ENCODE measurements at places on chromosomes 5 and 9.

DNA sequence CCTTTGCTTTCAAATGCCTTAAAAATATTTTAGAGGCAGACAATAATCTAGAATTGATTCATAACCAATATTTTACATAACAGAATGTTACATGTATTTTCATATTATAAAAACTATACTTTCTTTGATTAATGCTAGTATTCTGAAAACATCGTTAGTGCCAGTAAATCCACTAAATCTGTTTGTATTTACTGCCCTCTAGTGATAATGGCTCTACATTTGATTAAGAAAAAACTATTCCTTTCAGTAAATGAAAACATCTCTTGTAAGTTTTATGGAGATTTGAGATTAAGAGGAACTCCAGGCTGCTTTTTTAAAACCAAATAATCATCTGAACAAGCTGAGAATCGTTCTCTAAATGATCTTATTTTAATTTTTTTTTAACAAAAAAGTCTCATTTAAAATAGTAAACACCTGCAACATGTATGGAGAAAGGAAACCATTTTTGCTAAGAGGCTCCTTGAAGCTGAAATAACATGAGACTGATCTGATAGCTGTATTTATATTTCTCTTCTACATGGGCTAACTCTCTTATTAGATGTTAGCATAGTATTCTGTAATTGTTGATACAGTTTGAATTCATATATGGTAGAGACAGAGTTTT is 424.7 kb downstream of the RAB3C start:
- DNase-seq = no peak

DNA sequence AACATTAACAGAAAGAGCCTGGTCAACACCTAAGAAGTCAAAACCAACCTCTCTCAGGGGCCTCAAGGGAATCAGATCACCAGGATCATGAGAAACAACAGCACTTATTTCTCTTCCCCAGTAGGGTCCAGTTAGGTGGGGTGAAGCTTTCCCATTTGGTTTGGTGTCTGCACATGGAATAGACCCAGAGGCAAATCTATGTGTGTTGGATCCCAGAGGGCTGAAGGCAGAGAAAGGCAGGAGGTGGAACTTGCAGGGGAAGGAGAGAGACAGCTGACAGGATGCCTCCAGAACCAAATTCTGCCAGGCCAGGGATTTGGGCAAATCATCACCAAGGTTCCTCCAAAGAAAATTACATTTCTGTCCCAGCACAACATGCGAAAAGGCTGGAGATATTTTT is 104.8 kb upstream of the SPOCK1 start:
- no peak for DNase-seq

DNA sequence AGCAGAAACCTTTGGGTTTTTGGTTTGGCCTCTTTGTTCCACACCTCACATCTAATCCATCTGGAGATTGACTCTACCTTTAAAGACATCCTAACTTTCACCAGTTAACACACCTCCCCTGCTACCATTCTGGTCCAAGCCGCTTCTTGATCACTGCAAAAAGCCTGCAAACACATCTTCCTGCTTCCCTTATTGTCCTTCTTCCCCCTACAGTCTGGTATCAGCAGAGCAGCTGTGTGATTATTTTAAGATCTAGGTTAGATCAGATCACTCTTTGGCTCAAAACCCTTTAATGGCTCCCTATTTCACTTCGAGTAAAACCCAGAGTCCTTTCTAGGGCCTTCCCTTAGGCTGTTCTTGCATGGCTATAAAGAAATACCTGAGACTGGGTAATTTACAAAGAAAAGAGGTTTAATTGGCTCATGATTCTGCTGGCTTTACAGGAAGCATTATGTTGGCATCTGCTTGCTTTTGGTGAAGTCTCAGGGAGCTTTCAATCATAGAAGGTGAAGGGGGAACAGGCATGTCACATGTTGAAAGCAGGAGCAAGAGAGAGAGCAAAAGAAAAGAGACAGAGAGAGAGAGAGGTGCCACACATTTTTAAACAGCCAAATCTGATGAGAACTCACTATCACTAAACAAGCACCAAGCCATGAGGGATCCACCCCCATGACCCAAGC is 1.5 kb upstream of the TEX10 start:
- DNase-seq = no peak

DNA sequence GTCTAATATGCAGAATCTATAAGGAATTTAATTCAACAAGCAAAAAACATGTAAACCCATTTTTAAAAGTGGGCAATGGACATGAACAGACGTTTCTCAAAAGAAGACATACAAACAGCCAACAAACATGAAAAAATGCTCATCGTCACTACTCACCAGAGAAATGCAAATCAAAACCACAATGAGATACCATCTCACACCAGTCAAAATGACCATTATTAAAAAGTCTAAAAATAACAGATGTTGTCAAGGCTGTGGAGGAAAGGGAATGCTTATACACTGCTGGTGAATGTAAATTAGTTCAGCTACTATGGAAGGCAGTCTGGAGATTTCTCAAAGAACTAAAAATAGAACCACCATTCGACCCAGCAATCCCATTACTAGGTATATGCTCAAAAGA is 3.1 kb upstream of the KLHL3 start:
- no peak for DNase-seq

DNA sequence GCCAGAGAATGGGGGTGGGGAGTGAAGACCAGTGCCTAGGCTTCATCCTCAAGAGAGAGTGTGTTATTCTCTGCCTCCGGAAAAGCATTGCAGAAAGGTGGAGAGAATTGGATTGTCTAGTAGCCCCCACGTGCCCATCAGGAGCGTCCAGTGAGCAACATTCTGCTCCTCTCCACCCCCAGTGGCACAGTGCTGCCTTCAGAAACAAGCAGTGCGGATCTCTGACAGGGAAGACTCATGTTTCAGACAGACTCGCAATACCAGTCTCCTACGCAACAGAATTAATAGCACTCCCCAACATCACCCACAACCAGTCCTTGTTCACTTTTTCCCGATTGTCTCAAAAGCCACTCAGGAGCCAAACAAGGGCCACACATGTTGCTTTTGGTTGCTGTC is 14.9 kb upstream of the CEL start:
- no peak for DNase-seq

DNA sequence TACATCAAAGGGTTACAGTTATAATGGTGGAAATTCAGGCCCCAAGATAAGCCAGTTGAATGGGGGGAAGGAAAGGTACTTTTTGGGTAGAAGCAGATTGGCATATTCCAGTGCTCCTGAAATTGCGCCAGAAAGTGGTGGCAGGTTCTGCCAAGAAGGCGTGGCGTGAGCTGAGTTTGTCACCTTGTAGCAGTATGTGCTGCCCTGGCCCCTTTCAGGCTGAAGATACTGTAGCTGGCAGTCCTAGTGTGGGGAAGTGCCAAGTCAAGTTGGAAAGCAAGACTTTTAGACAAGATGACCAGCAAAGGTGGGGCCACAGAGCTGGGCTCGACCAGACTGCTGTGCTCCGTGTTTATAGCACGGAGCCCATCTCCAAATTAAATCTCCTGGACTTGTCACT is 133.6 kb upstream of the GLRA1 start:
- DNase-seq = no peak

DNA sequence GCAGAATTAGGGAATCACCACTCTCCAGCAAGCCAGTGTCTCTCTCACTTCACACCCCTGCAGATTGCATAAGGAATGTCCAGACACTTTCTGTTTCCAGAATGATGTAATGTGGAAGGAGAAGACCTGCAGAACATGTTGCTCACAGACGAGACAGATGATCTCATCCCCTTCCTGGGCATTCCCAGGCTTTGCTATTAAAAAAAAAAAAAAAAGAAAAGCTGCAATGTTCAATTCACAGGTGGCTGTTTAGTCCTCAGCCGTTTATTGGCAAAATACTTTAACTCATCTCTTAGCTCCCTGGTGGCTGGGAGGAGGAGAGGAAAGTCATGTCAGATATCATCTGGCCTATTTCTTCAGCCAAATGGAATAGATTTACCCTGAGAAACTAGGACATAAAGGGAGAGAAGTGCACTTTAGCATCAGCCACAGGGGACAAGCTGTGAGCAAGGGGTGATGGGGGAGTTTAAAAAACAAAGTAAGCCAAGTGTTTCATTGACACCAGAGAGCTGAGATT is 95.9 kb upstream of the TNC start:
- DNase-seq = no peak

DNA sequence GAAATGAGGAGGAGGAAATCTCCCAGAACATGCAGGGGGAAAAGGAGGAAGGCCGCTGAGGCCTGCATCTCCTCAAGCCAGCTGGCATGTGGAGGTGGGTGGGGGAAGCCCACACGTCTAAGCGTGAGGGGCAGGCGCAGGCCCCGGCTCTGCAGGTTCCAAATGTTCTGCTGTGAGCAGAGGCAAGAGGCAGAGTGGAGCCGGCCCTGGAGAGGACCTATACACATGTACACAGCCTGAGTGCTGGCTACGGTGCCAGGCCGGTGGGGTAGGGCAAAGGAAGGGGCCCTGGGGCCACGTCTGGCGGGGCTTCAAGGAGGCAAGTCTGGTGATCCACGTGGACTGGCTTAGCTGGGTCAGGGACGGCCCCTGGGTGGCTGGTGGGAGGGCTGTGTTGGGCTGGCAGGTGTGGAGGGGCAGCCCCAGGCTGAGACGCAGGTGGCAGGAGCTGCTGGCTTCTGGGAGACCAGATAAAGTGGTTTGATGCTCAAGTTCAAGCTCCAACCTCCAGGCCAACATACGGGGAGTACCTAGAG is 26.4 kb downstream of the LPCAT1 start:
- DNase-seq = no peak

GRCh38 chr5:112154940-112155686 is 264.0 kb downstream of the EPB41L4A start:
- no peak for DNase-seq

GRCh38 chr5:158607088-158607487 is 492.6 kb downstream of the EBF1 start:
- DNase-seq = no peak

- DNase-seq = no peak
Measured at GRCh38 chr9:132472199-132472598, 62.2 kb downstream of the CFAP77 start.

GRCh38 chr5:133289686-133290367 is 238.0 kb downstream of the HSPA4 start:
- no peak for DNase-seq

GRCh38 chr5:96381526-96381925 is 51.5 kb downstream of the PCSK1 start:
- DNase-seq = no peak

DNA sequence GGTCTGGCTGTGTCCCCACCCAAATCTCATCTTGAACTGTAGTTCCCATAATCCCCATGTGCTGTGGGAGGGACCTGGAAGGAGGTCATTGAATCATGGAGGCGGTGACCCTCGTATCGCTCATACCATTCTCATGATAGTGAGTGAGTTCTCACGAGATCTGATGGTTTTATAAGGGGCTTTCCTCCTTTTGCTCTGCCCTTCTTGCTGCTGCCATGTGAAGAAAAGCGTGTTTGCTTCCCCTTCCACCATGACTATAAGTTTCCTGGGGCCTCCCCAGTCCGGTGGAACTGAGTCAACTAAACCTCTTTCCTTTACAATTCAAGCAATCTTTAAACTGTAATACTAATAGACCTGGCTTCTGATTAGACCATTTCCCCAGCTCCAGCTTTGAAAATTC is 92.2 kb upstream of the SARDH start:
- no peak for DNase-seq

- no peak for DNase-seq
Measured at GRCh38 chr5:154901276-154901675, 36.7 kb downstream of the GEMIN5 start.

DNA sequence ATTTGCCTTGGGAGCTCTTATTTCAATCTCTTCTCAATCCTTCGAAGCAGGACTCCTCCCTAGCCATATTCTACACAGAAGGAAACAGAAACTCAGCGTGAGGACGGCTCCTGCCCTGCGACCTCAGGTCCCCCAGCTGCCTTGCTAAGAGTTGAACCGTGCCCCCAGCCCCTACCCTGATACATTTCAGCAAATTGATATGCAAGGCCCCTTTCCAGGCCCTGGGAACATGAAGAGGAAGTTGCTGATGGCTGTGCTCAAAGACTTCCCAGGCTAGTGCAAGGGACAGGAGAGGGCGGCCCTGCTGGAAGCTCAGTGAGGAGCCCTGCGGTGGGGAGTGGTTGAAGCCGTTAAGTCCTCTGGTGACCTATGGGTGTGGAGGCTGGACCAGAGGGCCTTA is 41.5 kb downstream of the BOD1 start:
- DNase-seq = no peak

DNA sequence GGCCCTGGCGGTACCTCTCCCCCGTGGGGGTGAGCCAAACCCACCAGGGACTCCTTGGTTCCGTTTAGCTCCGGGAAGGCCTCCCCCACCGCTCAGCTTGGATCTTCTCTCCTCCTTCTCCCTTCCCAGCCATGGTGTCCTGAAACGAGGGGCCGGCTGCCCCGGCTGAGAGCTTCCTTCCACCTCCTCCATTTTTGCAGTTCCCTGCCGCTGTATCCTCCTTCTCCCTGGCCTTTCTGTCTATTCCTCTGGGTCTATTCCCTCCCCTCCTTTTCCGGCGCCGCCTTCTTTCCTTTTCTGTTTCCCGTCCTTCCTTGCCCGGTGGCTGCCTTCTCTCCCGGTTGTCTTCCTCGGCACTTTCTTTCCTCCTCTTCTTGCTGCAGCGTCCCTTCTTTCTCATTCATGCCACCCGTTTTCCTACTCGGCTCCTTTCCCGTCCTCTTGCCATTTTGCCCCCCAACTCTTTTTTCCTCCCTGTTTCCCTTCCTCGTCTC is 110.4 kb downstream of the LIFR start:
- DNase-seq = no peak

DNA sequence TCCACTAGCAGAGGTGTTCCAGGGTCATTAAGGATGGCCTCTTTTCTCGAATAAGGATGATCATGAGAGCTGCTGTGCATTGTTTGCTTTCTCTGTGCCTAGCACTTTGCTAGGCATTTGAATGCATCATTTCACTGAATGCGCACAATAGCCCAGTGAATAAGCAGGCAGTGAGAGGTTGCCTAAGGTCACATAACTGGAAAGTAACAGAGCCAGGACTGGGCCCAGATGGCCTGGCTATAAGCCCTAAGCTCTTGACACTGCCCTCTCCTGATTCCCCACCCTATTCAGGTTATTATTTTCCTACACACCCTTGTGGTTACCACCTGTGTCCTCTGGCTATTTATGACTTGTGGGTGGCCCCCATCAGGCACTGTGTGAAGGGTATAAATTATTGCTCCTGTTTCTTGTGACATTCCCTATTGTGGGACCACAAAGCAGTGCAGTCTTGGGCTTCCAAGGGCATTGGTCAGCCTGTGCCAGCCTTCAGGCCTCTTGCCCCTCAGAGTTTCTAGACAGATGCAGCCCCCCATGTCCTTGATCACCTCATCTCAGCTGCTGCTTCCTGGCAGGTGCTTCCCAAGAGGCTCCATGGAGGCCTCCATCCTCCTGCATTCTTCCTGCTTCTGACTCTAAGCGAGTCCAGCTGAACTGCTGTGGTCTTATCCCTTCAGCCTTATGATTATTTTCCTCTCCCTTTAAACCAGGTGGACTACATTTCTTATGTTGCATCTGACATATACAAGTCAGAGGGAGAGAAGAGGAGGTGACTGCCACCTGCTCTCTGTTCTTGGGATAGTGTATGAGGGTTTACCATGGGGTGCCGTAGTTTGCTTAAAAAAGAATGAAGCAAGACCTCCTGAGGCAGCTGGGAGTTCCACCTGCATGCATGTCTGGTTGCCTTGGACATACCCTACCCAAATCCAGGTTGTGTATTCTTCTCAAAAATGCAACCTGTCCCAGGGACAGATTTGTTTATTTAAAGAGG is 47.6 kb downstream of the ANGPTL2 start:
- DNase-seq = no peak

GRCh38 chr9:135081264-135081660 is 6.2 kb upstream of the OLFM1 start:
- no peak for DNase-seq

GRCh38 chr9:33719581-33720374 is 75.6 kb upstream of the PRSS3 start:
- no peak for DNase-seq

Data from iPS DF 6.9 (cell line).